ENCODE measurements at places on chromosomes 6 and 20.

DNA sequence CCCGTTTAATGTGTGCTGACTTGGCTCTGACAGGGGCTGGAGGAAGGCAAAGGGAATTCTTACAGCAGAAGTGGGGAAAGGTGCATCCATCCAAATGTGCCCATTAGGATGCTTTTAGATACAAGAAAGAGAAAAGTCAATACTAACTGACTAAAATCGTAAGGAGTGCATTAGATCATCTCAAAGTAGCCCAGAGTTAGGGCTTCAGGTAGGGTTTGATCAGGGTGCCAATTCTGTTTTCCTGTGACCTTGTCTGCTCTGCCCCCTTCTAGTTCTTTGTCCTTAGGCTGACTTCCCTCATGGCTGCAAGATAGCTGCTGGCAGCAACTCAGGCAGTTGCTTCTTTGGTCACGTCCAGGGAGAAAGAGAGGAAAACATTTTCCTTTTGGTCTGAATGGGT, 240.8 kb downstream of the CDC5L start:
- DNase-seq, result no peak

- no peak for DNase-seq
These were observed 18.4 kb downstream of the NT5E start for GRCh38 chr6:85468326-85468725.

GRCh38 chr6:48671505-48671904, 560.5 kb upstream of the PTCHD4 start:
- no peak for DNase-seq

DNA sequence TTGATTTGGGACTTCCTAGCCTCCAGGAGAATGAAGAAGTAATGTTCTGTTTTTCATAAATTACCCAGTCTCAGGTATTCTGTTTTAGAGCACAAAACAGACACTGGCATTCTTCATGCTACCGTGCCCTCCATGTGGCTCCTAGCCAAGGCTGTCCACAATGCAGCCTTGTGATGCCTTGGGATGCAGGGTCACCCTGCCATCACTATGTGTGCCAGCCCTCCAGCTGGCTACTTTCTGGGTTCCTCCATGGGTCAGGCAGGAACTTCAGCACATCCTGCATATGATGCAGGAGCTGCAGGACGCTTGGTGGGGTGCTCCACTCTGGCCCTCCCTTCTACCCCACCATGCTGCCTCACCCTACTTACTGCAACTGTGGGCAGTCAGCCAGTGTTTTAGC, 38.0 kb upstream of the FAM50B start:
- no peak for DNase-seq

GRCh38 chr20:49993301-49993751, 10.5 kb downstream of the SNAI1 start:
- no peak for DNase-seq

DNA sequence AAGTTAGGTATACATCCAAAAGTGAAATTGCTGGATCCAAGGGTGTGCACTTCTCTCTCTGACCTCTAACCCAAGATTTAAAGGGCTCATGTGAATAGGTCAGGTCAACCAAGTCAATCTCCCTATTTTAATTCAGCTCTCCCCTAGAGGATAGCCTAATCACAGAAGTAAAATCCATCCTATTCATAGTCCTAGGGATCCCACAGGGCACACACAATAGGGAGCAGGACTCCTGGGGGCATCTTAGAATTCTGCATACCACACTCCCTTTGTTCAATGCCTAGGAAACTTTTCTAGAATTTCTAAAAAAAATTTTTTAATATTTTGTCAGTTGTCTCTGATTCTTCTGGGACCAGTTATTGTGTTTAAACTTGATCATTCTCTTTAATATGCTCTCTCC, 35.1 kb downstream of the CST9L start:
- no peak for DNase-seq

GRCh38 chr6:101015541-101015940, 134.4 kb upstream of the ASCC3 start:
- no peak for DNase-seq

GRCh38 chr20:51087266-51087665, 64.4 kb upstream of the KCNG1 start:
- DNase-seq, result no peak

GRCh38 chr6:154994836-154995253, 270 bp upstream of the TIAM2 start:
- no peak for DNase-seq

- no peak for DNase-seq
These were observed 25.9 kb upstream of the MAFB start for GRCh38 chr20:40714916-40715315.

DNA sequence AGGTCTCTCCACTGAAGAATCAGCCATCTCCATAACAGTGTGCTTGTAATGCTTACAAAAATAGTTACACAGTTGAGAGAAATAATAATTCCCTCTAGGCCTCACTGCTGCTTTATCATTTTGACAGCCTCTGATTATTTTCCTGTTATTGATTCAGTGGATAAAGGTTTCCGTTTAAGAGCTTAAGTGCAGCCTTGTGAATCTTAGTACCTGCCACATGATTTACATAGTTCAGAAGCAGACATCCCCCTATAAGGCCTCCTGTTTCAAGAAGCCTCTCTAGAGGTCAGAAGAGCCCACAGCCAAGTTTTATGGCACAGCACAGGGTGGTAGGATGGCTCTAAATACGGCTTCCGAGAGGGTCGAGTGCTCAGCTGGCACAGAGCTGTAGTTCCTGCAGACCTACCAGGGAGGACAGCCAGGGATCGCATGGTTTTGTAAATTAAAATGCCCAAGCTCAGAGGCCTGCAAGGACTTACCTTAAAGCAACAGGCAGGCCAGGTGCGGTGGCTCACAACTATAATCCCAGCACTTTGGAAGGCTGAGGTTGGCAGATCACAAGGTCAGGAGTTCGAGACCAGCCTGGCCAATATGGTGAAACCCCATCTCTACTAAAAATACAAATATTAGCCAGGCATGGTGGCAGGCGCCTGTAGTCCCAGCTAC, 17.6 kb upstream of the PYGB start:
- no peak for DNase-seq

GRCh38 chr6:163743796-163744195, 329.3 kb downstream of the QKI start:
- no peak for DNase-seq

DNA sequence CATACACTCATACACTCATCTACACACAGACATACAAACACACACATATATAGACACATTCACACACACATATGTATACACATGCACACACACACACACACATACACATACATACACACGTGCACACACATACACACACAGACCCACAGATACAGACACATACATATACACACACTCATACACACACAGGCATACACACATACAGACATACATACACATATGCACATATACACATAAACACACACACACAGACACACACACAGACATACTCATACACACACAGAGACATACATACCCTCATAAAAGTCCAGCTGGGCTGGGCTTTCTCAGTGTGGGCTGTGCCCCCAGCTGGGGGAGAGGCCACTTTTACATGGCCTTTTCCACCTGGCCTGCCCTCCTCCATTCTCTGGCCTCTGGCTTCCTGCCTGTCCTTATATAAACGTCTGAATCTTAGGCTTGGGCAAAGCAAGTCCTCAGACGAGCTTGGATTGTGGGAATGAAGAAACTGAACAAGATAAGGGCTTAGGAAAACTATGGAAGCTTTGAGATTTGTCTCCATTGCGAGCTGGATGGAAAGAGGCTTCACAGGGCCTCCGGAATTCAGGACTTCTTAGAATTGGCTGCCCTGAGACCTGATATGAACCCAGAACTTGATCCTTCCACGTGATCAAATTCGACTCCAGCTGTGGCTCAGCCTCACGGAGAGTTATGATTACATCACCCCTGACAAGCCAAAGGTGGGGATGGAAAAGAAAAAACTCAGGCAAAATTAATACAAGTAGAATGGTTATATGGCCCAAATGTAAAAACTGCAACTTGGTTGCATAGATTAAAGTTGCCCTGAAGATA, 22.5 kb upstream of the CST3 start:
- no peak for DNase-seq

Data from stimulated activated CD4-positive, alpha-beta T cell treated with anti-CD3 and anti-CD28 coated beads, Interleukin-4, amount 100 ng/mL, for 1 hour (primary cell).